H9 (cell line): ENCODE measurements at places on chromosomes 16 and 17. TPM values are rescaled to one million over a fixed set of nuclear protein-coding genes. Genes with fewer than 3 reads are reported as not detected.

DNA sequence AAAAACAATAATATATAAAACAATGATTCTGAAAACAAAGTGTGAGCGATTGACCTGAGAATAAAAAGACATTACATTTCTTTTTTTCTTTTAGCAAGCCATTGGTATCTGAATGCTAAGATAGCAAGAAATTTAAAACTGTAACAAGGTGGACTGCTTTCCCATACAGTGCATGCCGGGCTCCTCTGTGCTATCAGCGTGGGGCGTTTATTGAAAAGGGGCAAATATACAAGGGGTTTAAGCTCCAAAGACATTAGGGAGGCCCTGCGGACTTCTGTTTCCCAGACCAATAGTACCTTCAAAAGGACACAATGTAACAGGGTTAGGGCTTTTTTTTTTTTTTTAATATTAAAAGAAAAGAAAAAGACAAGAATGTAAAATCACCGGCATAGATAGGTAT, 261.3 kb downstream of the ZFHX3 start:
- DNase-seq = no peak

DNA sequence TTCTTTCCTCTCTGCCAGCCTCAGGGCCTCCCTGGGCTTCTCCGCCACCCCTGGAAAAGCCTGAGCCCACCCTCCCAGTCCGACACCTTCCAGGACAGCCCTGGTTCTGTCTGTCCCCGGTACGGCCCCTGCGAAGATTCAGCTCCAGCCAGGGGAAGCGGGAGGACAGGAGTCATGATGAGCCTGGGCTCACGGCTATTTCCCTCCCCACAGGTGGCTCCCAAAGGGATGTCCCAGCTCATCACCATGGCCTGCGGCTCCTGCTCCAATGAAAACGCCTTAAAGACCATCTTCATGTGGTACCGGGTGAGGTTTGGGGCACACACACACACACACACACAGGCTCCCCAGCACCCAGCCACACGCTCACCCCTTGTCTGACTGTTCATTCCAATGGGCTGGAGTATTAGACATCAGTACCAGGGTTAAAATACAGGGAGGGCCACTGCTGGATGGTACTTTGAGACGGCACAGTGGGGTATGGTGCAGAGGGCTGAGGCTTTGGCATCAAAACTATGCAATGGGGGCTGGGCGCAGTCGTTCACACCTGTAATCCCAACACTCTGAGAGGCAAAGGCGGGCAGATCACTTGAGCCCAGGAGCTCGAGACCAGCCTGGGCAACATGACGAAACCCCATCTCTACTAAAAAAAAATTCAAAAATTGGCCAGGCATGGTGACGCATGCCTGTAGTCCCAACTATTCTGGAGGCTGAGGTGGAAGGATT, 32.8 kb downstream of the TMEM186 start:
- peak; percentile 44 for DNase-seq

- no peak for DNase-seq
These were observed 116.6 kb downstream of the IRF8 start for GRCh38 chr16:86015606-86016005.

- DNase-seq = peak; percentile 25
These were observed 119.2 kb upstream of the CCL2 start for GRCh38 chr17:34135841-34136240.

- no peak for DNase-seq
These were observed 8.3 kb upstream of the NLK start for GRCh38 chr17:28033972-28034714.

The KRTAP1-1 gene
- not detected in 2 replicates for total RNA-seq

The BCAR1 gene
- total RNA-seq = 97.1 and 102 TPM in 2 replicates

The PRRT2 gene
- total RNA-seq = 10.7 and 14.6 TPM in 2 replicates

The OSGIN1 gene
- 0.48 and 0.63 TPM in 2 replicates for total RNA-seq
